ENCODE measurements at places on chromosomes 3 and 15.

GRCh38 chr3:64276131-64276530, 50.9 kb upstream of the PRICKLE2 start:
- DNase-seq = no peak

- no peak for DNase-seq
These were observed 866.3 kb downstream of the ROBO2 start for GRCh38 chr3:77906102-77906709.

- peak; percentile 12 for DNase-seq
These were observed 2.1 kb upstream of the GABRA5 start for GRCh38 chr15:26864664-26865191.

DNA sequence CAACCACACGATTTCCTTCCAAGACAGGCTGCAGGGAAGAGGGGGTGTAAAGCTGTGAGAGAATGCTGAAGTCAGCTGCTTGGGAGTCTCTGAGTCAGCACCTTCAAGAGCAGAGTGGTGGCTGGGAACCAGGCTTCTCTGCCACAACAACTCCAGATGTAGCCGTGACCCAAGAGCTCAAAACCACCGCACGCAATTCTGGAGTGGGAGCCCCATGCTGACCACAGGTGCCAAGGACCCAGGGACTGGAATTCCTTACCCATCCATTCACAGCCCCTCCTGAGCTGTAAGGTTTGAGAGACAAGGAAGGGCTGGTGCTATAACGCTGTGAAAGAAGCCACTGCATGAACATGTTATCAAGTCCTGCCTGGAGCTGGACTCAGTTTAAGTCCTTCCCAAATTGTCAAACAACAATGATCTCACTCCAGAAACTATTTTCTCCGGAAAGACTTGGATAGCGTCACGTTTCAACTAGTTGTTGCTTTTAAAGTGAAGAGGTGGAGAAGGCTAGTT, 61.4 kb downstream of the UMPS start:
- no peak for DNase-seq

DNA sequence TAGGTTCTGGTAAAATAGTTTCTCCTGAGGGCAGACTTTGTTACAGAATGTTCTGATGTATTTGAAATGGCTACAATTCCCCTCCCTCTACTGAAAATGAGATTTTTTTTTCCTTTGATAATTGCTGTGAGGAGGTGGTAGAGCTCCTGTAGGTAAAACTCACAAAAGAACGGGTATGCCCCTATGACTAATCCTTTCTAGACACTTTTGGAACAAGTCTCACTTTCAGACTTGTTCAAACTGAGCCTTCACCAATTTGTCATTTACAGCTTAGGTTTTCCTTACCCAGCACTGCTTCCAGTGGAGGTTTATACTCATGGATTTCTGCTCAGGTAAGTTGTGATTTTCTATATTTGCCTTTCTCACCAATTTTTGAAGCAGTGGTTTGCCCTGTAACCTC, 115.6 kb downstream of the NLGN1 start:
- DNase-seq = no peak

DNA sequence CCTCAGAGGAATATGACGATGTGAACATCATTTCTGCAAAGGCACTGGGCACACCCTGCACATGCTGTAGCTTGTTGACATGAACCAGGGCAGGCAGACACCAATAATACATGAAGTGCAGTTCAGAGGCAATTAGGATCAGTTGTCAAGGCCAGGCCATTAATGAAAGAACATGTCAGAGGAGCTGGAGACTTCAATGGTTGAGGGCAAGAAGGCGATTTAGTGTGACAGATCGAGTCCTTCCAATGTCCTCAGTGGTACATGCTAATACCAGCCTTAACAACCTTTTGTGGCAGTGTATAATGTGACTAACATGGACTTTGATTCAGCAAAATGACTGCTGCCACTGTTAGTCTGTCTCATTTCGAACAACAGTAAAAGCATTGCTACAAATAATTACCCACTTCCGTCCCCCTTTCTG, 205.2 kb upstream of the NANOGP8 start:
- no peak for DNase-seq

- DNase-seq = no peak
These were observed 18.8 kb downstream of the SCAP start for GRCh38 chr3:47456984-47457383.

- DNase-seq = no peak
These were observed 475 bp downstream of the EIF4E3 start for GRCh38 chr3:71724584-71725270.

GRCh38 chr3:186454881-186455703, 89.1 kb downstream of the CRYGS start:
- no peak for DNase-seq

- no peak for DNase-seq
These were observed 38.6 kb downstream of the ZBTB11 start for GRCh38 chr3:101638261-101638745.

DNA sequence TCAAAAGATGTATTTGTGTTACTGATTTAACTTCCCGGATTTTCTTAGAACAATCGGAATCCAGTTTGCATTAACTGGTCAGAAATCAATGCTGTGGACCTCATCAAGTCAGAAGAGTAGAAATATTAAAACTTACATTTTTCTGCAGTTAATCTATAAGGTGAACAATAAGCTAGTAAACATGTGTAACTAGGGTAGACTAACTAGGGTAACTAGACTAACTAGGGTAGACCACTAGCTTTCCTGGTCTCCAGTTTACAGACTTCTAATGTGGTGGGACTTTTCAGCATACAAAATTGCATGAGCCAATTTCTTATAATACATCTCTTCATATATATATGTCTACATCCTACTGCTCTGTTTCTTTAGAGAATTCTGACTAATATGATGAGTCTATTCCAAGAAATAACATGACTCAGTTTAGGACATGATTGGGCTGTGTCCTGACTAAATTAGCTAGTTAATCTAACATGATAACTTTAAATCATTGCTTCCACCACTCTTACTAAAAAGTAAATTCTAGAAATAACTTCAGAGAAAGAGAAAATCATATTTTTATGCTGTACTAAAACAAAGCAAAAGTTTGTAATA, 5.3 kb downstream of the PLSCR2 start:
- DNase-seq = no peak

DNA sequence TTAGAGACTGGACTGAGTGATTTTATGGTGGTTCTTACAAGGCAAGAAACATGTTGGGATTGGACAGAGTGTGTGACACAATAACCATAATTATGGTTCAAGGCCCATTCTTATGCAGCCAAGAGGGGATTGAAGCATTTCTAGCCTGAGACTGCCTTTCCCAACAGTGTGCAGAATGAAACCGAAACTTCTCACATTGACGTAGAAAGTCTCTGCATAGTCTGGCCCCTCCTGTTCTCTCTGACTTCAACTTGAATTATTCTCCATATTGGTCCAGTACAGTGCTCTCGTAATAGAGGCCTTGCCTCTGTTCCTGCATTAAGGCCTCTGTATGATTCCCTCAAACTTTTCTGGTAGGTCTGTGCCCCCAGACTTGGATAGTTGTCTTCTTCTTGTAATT, 138.3 kb downstream of the DIPK2A start:
- DNase-seq = no peak

DNA sequence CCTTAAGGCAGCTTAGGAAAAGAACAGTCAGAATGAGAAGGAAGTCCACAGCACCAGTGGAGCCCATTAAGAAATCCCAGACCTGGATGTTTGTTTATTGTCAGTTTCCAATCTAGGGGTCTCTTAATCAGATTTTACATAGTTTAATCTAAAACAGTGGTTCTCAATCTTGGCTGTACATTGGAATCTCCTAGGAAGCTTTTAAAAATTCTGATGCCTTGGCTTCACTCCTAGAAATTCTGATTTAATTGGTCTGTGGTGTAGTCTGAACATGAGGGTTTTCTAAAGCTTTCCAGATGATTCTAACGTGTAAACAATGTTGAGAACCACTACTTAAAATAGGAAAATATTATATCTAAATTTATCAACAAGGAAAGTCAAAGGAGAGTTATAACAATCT, 56.6 kb upstream of the SPRED1 start:
- DNase-seq = no peak

- no peak for DNase-seq
These were observed 77.3 kb downstream of the SMAD3 start for GRCh38 chr15:67142767-67143100.

DNA sequence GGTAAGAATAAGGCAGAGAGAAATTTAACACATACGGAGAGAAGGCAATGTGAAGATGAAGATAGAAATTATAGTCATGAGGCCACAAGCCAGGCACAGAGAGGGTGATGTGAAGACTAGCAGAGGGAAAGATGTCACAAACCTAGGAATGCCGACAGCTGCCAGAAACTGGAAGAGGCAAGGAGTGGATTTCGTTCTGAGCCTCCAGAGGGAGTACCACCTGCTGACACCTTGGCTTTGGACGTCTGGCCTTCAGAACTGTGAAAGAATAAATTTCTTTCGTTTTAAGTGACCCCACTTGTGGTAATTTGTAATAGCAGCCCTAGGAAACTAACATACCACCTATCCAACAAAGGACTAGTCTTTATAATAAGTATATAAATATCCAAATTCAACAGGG, 5.0 kb upstream of the SGO1 start:
- no peak for DNase-seq

DNA sequence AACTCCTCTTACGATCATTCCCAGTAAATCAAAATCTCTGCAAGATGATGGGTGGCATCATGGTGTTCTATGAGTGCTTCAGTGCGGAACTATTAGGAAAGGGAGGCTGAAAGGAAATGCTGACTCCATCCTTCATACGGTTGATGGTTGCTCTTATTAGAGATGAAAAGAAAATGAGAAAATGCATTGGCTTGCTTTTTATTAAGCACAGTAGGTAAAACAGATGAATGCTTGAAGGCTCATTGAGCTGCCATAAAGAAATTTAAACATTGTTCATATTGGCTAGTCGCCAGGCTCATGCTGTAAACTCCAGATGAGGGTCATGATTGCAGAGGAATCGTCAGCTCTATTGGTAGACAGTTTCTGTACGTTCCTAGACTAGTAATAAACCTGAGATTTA, 115.8 kb downstream of the EPHA3 start:
- no peak for DNase-seq

- DNase-seq = no peak
These were observed 14.4 kb upstream of the ACAN start for GRCh38 chr15:88788816-88789215.

GRCh38 chr3:87798567-87798947, 260.2 kb downstream of the CGGBP1 start:
- no peak for DNase-seq

DNA sequence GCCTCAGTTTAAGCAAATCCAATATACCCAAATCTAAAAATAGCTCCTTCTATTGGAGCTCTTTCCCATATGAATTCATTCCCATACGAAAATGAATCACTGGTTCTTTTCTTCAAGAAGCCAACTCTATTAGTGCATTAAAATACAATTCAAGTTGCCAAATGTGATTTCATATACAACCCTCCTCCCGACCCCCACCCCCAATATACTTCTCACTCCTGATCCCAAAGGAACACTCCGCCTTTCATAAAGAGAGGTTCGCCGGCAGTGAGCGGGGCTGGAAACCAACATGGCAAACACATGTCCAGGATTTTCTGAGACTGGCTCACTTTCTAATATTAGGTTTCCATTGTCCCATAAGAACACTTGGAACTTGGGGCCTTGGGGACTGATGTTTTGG, 48.5 kb downstream of the MAGEF1 start:
- DNase-seq = no peak

- DNase-seq = peak; percentile 70
These were observed 148.4 kb downstream of the B3GALNT1 start for GRCh38 chr3:160956785-160957184.

DNA sequence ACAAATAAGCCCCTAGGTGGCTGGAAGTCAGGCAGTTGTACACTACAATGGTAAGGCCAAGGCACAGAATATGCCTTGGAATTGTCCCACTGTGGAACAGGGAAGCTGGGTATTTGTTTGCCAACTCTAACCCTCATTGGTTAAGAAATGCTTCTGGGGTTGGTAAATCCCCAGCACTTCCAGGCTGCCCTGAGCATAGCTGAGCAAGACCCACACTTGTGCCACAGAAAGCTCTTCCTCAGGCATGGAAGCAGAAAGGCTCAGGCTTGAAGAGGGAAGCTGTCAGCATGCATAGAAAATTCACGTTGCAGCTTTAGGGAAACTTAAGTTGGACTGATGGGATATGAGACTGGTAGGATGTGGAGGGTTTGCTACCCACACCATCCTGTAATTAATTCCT, 86.9 kb upstream of the PLCL2 start:
- DNase-seq = no peak

DNA sequence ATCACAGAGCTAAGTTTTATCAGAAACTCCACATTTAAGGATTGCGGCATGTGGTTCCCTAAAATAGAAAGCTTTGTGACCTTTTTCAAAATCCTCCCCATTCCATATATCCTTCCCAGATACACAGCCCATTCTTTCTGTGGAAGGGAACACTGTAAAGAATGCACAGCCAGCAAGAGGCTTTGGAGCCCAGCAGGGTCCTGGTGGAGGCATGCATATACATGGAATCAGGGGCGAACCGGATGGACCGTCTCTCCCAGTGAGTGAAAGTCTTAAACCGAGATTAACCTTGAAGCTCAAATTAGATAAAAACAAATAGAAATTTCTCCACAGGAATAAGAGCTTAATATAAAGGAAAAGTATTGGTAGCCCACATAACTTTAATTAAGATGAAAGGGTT, 436.2 kb upstream of the MDFIC2 start:
- no peak for DNase-seq

- DNase-seq = no peak
These were observed 137.6 kb upstream of the TRIM42 start for GRCh38 chr3:140540262-140540661.

DNA sequence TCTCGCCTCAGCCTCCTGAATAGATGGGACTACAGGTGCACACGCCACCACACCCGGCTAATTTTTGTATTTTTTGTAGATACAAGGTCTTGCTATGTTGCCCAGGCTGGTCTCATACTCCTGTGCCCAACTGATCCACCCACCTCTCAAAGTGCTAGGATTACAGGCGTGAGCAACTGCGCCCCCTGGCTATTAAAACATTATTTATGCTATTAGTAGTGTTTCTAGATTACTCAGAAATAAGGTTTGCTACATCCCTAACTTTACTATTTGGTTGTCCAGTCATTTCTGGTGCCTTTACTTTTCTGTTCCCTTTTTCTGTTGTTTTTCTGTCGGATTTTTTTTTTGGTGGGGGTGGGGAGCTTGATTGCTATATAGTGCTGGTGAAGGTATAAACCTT, 393.6 kb upstream of the TPM1 start:
- no peak for DNase-seq

GRCh38 chr3:10417847-10418246, 87.5 kb downstream of the ATP2B2 start:
- DNase-seq = peak; percentile 18

Measured in Kasumi-1 (cell line).